ENCODE measurements at places on chromosomes 5 and 9. TPM values are rescaled to one million over a fixed set of nuclear protein-coding genes. Genes with fewer than 3 reads are reported as not detected.

Gene GABBR2
- not detected for total RNA-seq

Gene SLC6A3
- 0.10 TPM for total RNA-seq

Gene NOP16
- total RNA-seq = 17.5 TPM

DNA sequence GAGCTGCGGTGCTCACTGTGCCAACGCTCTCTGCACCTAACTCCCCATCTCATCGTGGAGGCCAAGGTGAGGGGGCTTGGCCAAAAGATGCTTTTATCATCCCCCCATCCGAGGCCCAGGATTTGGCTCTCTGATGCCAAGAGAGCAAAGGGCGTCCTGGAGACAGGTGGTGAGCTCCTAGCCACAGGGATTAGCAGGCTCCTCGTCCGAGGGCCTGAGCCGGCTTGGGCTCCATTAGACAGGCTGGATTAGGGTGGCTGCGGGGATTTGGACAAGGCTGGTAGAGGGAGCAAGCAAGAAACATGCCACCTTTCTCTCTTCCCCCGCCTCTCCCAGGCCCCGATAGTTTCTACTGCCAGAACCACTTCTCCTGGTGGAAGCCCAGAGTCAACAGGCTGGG lies 1.0 kb upstream of the GRM6 start:
- DNase-seq = no peak

GRCh38 chr9:130616451-130616850 lies 37.1 kb downstream of the FUBP3 start:
- DNase-seq = no peak

DNA sequence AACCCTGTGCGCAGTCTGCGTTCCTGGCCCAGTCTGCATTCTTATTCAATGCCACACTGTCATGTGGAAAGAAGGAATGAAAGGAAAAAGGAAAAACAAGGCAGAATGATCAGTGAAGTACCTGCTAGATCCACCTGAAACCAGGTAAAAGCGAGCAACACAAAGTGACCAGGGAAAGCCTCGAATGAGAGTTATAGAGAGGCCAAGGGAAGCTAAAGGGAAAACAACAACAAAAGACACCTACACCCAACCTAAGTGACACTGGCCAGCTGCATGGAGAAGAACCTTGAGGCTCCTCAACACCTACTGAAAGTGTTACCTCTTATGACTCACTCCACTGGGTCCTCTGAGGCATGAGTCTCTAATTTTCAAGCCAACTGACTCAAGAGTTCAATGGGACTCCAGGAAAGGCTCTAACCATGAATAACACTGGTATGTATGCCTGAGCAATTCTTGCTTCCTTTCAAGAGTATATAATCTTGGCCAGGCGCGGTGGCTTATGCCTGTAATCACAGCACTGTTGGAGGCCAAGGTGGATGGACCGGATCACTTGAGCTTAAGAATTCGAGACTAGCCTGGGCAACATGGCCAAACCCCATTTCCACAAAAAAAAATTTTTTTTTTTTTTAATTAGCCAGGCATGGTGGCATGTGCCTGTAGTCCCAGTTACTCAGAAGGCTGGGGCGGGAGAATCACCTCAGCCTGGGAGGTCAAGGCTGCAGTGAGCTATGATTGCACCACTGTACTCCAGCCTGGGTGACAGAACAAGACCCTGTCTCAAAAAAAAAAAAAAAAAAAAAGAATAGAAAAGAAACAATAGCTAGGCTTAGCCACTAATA lies 29.0 kb downstream of the MTMR12 start:
- DNase-seq = no peak

DNA sequence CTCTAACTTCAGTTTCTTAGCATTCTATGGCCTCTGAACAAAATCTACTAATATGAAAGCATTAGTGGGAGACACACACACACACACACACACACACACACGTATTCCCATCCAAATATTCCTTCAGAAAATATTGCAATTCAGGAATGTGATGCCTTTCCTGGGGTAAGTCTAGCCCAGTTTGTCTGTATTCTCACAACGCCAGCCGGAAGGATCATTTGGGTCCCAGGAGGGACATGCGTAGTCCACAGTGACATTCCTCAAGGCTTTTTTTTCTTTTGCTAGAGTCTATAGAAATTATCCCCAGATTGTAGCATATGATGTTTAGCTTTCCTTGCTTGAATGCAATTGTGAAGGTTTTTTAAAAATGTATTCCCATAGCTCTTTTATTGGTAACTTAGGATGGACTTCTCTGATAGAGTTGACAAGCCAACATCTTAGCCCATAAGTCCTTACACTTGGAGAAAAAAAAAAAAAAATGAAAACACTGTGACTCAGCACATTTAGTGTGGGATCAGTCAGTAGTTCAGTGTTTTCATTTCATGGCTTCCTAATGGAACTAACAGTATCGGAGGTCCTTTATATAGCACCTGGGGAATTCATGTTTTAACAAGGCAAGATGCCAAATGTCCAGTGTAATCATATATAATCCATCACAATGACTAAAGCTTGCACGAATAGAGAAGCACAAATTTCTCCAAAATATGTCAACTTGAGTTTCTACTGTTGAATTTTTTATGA lies 316.5 kb downstream of the DIRAS2 start:
- no peak for DNase-seq

DNA sequence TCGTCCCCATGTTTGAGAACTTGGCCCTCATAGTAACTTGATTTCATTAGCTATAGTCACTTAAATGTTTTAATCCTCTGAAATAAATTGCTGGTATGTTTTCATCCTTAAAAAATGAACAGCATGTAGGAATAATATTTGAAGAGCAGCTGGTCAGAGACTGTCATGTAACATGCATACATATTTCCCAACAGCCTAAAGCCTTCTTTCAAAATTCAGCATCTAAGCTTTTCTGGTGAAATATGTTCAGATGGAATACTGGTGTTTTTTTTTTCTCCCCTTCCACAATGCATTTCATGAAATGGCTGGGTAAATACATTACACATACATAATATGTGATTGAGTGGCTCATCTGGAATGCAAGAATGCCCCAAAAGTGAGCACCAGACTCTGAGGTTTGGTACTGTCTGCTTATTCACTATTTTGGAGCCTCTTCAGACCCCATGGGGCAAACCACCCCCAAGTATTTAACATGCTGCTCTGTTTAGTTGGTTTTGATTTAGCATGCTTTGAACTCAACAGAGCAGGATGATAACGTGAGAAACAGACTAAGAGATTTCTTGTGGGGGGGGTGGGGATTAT lies 94.0 kb downstream of the SMARCA2 start:
- no peak for DNase-seq

- no peak for DNase-seq
Observed at GRCh38 chr5:6723122-6723815, 10.0 kb downstream of the TENT4A start.

DNA sequence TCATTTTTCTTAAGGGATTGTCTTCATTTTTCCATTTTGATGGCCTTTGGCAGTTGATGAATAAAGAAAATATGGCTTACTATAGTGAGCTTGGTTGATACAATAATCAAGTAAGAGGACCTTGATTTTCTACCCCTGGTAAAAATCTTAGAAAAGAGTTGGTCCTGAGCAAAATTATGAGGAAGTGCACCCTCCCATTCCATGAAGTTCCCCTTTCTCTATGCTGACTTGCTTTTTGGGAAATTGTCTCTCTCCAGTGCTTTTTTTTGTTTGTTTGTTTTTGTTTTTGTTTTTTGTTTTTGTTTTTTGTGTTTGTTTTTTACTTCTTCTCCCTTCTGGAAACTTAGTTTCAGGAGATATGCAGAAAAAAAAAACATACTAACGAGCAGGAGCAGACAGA lies 449.2 kb upstream of the ACTBL2 start:
- DNase-seq = no peak
